Stimulated activated CD8-positive, alpha-beta memory T cell treated with anti-CD3 and anti-CD28 coated beads, Interleukin-15, amount 100 ng/mL, for 24 hours (primary cell): ENCODE measurements at places on chromosomes 4 and X.

DNA sequence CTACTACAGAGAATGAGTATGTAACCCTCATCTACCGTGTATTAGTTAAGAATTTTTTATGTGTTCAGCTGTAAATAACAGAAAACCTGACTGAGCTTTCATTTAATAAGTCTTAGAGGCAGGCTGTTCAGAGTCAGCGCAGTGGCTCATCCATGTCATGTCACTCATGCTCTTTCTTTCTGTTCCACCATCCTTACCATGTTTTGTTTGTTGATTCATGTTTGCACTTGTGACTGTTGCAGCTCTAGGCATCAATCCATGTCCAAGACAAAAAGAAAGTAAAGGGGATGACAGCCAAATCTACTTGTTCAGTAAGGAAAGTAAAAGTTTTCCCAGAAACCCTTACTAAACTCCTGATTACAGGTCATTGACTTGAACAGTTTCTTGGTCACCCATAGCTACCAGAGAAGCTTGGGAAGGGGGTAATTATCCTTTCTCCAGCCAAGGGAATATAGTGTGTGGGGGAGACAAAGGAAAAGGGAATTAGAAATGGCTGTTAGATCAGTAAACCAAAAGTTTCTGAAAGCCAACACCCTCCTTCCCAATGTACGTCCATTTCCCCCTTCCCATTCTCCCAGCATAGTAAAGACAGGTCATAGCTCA lies 9.0 kb downstream of the ART3 start:
- DNase-seq = no peak

DNA sequence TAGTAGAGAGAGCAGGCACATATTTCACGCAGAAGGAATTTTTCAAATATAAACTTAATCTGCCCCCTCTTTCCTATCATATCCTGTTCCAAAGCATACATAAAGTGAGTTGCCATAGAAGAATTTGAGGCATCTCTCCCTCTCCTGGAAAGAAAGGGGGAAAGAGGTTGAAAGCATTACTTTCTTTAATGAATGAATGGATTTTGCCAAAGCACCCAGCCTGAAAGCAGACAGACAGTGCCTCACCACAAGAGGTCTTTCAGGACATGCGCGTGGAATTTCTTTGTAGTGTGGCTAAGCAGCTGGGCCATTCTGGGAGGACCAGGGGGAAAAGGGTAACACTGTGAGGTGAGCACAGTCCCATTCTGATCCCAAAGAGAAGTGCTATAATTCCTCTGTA lies 651.4 kb downstream of the IQCM start:
- DNase-seq = no peak

DNA sequence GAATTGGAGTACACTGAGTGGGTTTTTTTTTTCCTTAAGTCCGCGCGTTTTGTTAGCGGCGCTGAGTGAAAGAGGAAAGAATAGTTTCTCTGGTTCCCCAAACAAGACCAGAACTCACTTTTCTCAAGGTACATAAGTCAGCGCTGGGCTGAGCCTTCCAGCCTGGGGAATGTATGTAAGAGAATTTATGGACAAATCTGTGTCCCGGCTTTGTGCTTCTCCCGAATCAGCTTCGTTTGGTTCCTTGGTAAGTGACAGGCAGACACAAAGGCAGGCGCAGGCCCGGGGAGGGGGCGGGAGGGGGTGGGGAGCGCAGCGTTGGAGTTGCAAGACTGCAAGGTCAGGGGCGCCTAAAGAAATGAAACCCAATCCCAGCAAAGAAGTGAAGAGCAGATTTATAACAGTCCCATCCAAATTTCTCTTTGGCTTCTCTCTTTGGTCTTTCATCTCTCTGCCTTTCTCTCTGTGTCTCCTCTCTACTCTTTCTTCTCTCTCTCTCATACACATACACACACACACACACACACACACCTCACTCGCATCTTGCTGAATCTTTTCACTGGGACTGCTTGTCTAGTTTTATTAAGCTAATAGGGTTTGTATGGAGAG lies 981 bp downstream of the TET2 start:
- no peak for DNase-seq

- DNase-seq = no peak
These were observed 69.5 kb downstream of the AR start for GRCh38 chrX:67613366-67613765.

DNA sequence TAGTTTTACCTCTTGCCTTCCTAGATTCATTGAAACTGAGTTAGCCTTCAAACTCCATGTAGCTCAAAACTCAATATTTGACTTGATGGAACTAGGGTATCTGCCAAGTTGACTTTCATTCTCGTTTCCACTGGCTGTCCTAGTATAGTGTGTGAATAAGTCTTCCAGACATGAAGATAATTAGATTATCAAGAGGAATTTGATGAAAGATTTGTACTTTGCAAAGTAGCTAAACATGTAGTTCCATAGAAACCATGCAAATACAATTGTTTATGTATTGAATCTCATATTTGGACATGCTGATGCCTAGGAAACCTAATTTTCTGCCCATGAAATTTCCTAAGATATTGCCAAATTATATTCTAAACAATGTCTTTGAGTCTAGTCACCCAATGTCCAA lies 297.5 kb downstream of the ARHGAP24 start:
- DNase-seq = no peak

- DNase-seq = no peak
These were observed 14.2 kb downstream of the BST1 start for GRCh38 chr4:15717086-15717485.

GRCh38 chr4:106898621-106899230 lies 137.4 kb downstream of the DKK2 start:
- no peak for DNase-seq

DNA sequence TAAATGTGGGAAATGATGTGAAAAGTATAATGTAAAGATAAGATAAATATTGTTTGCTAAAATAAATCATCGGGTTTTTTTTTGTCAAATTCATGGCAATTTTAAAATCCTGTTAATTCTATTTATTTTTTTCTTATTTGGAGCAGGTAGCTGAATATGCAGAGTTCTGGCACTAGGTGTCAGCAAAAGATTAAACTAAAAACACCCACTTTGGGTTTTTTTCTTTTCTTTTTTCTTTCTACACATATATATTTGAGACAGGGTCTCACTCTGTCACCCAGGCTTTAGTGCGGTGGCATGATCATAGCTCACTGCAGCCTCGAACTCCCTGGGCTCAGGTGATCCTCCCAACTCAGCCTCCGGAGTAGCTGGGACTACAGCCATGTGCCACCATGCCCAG lies 6.9 kb upstream of the RAP2C start:
- DNase-seq = no peak

- no peak for DNase-seq
These were observed 209.5 kb downstream of the IL15 start for GRCh38 chr4:141845901-141846300.

- DNase-seq = no peak
These were observed 149.8 kb downstream of the CHM start for GRCh38 chrX:85897362-85898126.

GRCh38 chrX:71652405-71652804 lies 14.9 kb upstream of the LOC101059915 start:
- no peak for DNase-seq
